Adrenal gland (tissue), 19 donors: ENCODE measurements at places on chromosomes 1 and 21. TPM values are rescaled to one million over a fixed set of nuclear protein-coding genes. Genes with fewer than 3 reads are reported as not detected.

GRCh38 chr1:60697204-60697994 lies 385.0 kb upstream of the NFIA start:
- DNase-seq: no peak
- H3K36me3 ChIP-seq: no peaks in the 10 kb centered on the region
- no peaks in the 10 kb centered on the region for H3K27me3 ChIP-seq
- no peak overlapping the region for H3K4me3 ChIP-seq

The SLC35F3 gene
- total RNA-seq: 0.18 TPM

The TNNI3K gene
- 1.2 TPM for total RNA-seq

GRCh38 chr1:166629946-166630345 lies 209.3 kb upstream of the POGK start:
- no peak for DNase-seq
- H3K4me3 ChIP-seq: no peak overlapping the region
- no peaks in the 10 kb centered on the region for H3K36me3 ChIP-seq
- H3K4me1 ChIP-seq: no peaks in the 10 kb centered on the region

The KRTAP13-3 gene
- total RNA-seq: not detected

The TOMM20 gene
- total RNA-seq: 138 TPM

DNA sequence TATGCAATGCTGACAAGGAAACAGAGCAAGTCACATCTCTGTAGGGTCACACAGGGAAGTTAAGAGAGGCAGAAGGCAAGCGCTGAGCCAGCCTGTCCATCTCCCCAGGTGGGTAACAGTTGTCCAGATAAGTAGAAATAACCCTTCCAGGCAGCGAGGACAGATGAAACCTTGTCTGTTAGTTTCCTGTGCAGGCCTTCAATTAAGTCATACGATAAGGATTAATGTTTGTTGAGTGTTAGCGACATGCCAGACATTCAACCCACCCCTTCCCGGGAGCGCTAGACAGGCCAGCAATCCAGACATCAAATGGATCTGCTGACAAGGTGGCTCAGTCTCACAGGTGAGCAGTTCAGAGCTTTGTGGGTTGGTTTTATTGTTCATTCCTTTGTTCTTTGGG lies 221.5 kb upstream of the FMN2 start:
- DNase-seq: no peak
- H3K4me3 ChIP-seq: no peak overlapping the region
- no peaks in the 10 kb centered on the region for H3K4me1 ChIP-seq
- no peak overlapping the region for H3K27ac ChIP-seq
- no peaks in the 10 kb centered on the region for H3K36me3 ChIP-seq
- no peaks in the 10 kb centered on the region for H3K27me3 ChIP-seq

The MTARC2 gene
- 25.3 TPM for total RNA-seq

DNA sequence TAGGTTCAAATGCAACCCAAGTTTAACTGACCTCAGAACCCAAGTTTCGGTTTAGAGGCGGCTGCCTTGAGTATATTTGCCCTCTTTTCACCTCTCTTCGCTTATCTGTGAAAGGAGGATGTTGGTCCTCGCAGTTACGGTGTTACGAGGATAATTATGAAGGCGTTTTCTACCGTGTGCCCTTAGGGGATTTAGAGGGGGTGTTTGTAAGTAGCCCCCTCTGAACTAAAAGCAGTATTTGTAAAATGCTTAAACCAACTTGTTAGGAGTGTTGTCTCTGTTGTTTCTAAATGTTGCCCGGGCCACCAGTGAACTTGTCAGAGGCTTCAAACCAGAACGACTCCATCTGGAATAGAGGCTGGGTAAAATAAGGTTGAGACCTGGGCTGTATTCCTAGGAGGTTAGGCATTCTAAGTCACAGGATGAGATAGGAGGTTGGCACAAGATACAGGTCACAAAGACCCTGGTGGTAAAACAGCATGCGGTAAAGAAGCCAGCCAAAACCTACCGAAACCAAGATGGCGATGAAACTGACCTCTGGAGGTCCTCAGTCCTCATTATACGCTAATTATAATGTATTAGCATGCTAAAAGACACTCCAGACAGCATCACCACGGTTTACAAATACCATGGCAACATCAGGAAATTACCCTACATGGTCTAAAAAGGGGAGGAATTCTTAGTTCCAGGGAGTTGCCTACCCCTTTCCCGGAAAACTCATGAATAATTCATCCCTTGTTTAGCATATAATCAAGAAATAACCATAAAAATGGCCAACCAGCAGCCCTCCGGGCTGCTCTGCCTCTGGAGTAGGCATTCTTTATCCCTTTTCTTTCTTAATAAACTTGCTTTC lies 1.0 kb upstream of the PSRC1 start:
- H3K27me3 ChIP-seq: no peaks in the 10 kb centered on the region
- peak overlapping the region; percentile 74 for H3K27ac ChIP-seq

GRCh38 chr1:15803380-15803779 lies 4.1 kb downstream of the UQCRHL start:
- peaks cover 15% of the 10 kb centered on the region for H3K4me1 ChIP-seq
- no peak overlapping the region for H3K4me3 ChIP-seq
- H3K27me3 ChIP-seq: no peaks in the 10 kb centered on the region
- H3K36me3 ChIP-seq: no peaks in the 10 kb centered on the region
- no peak overlapping the region for H3K27ac ChIP-seq
- no peak for DNase-seq

The CFAP126 gene
- not detected for total RNA-seq

The ELAPOR1 gene
- 1.7 TPM for total RNA-seq

DNA sequence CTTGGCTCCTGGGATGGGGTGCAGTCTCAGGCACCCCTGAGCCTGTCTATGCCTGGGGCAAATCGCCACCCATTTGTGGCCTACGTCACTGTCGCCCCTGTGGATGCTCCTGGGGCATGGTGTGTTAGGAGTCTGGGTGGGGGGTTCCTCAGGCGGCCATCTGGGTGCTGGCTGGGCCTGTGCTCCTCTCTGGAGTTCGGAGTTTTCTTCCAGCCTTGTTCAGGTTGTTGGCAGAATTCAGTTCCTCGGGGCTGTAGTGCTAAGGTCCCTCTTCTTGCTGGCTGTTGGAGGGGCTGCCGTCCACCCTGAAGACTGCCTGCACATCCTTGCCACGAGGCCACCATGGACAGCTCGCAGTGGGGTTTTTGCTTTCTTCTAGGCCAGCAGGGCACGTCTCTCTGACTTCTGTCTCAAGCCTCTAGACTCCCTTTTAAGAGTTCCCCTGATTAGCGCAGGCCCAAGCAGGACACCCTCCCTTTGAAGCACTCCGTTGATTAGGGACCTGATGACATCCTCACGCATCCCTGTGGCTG lies 86.7 kb upstream of the C1orf174 start:
- H3K4me1 ChIP-seq: no peaks in the 10 kb centered on the region
- H3K4me3 ChIP-seq: no peak overlapping the region
- H3K27ac ChIP-seq: no peak overlapping the region
- H3K36me3 ChIP-seq: no peaks in the 10 kb centered on the region

DNA sequence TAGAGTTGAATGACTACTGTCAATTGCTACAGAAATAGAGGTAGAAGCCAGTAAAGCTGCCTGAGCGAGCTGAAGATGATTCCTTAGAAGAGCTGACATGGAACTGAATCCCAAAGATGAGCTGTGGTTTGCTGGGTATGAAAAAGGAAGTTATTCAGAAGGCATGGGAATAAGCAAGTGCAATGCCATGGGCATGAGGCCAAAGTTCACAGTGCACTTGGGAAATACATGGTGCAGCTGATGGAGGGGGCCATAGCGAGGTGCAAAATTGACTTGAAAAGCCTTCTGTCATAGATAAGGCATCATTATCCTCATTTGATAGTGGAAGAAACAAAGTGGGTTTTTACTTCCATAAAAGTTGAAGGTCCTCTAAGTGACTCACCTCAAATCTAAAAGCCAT lies 88.6 kb downstream of the NEK7 start:
- no peaks in the 10 kb centered on the region for H3K27me3 ChIP-seq
- H3K27ac ChIP-seq: no peak overlapping the region
- no peak for DNase-seq
- no peak overlapping the region for H3K4me3 ChIP-seq

DNA sequence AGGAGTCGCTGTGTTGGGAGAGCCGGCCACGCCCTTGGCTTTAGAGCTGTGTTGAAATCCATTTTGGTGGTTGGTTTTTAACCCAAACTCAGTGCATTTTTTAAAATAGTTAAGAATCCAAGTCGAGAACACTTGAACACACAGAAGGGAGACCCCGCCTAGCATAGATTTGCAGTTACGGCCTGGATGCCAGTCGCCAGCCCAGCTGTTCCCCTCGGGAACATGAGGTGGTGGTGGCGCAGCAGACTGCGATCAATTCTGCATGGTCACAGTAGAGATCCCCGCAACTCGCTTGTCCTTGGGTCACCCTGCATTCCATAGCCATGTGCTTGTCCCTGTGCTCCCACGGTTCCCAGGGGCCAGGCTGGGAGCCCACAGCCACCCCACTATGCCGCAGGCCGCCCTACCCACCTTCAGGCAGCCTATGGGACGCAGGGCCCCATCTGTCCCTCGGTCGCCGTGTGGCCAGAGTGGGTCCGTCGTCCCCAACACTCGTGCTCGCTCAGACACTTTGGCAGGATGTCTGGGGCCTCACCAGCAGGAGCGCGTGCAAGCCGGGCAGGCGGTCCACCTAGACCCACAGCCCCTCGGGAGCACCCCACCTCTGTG lies 4.7 kb downstream of the C1orf35 start:
- no peak overlapping the region for H3K27ac ChIP-seq
- DNase-seq: peak; percentile 55
- peaks cover 45% of the 10 kb centered on the region for H3K36me3 ChIP-seq
- H3K4me1 ChIP-seq: peaks cover 12% of the 10 kb centered on the region
- H3K4me3 ChIP-seq: no peak overlapping the region
- no peaks in the 10 kb centered on the region for H3K27me3 ChIP-seq

The ACTN2 gene
- 0.91 TPM for total RNA-seq

GRCh38 chr1:65149351-65150107 lies 1.5 kb downstream of the AK4 start:
- H3K4me3 ChIP-seq: no peak overlapping the region
- peaks cover 17% of the 10 kb centered on the region for H3K4me1 ChIP-seq
- H3K36me3 ChIP-seq: no peaks in the 10 kb centered on the region

The ST6GALNAC3 gene
- 3.3 TPM for total RNA-seq

GRCh38 chr21:14121719-14122118 lies 89.0 kb downstream of the LIPI start:
- no peak overlapping the region for H3K27ac ChIP-seq
- DNase-seq: no peak
- no peak overlapping the region for H3K4me3 ChIP-seq

The ADAMTS1 gene
- total RNA-seq: 111 TPM

The ZNF281 gene
- 9.7 TPM for total RNA-seq

- no peak overlapping the region for H3K4me3 ChIP-seq
- no peak overlapping the region for H3K27ac ChIP-seq
- peaks cover 13% of the 10 kb centered on the region for H3K27me3 ChIP-seq
Measured at GRCh38 chr1:212970085-212970484, 19.7 kb downstream of the VASH2 start.

DNA sequence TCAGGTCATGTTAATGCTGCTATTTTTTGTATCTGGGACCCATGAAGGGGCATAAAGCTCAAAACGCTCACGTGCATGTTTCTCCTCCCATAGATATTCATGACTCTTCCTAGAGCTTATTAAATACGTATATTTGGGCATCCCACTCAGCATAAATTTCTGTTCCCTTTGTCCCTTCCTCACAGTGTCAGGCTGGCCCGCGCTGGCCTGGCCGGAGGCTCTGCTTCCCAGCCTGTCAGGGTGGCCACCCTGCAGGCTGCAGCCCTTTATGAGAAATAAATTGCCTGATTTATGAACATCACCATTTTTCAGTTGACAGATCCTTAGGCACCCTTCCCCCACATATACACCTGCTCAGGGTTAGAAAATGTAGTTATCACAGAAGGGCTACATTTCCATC lies 44.0 kb upstream of the NTPCR start:
- H3K27ac ChIP-seq: no peak overlapping the region
- H3K4me3 ChIP-seq: no peak overlapping the region
- no peak for DNase-seq
- no peaks in the 10 kb centered on the region for H3K27me3 ChIP-seq

DNA sequence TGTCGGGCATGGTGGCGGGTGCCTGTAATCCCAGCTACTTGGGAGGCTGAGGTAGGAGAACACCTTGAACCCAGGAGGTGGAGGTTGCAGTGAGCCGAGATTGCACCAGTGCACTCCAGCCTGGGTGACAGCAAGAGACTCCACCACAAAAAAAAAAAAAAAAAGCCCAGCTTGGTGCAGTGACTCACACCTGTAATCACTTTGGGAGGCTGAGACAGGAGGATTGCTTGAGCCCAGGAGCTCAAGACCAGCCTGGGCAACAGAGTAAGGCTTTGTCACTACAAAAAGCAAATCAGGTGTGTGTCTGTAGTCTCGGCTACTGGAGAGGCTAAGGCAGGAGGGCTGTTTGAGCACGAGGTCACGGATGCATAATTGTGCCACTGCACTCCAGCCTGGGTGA lies 5.0 kb upstream of the H6PD start:
- peaks cover 11% of the 10 kb centered on the region for H3K4me1 ChIP-seq
- H3K27ac ChIP-seq: no peak overlapping the region
- DNase-seq: no peak
- H3K36me3 ChIP-seq: no peaks in the 10 kb centered on the region
- no peaks in the 10 kb centered on the region for H3K27me3 ChIP-seq

The AGO1 gene
- total RNA-seq: 34.0 TPM

GRCh38 chr1:20555025-20555757 lies 2.8 kb downstream of the FAM43B start:
- H3K27ac ChIP-seq: peak overlapping the region; percentile 72
- no peak overlapping the region for H3K4me3 ChIP-seq
- peak; percentile 81 for DNase-seq
- peaks cover 48% of the 10 kb centered on the region for H3K4me1 ChIP-seq
- H3K36me3 ChIP-seq: no peaks in the 10 kb centered on the region
- H3K27me3 ChIP-seq: no peaks in the 10 kb centered on the region

GRCh38 chr1:183720028-183720427 lies 66.9 kb upstream of the APOBEC4 start:
- no peaks in the 10 kb centered on the region for H3K27me3 ChIP-seq
- H3K27ac ChIP-seq: peak overlapping the region; percentile 67
- peaks cover 11% of the 10 kb centered on the region for H3K4me1 ChIP-seq
- H3K36me3 ChIP-seq: no peaks in the 10 kb centered on the region
- no peak for DNase-seq

DNA sequence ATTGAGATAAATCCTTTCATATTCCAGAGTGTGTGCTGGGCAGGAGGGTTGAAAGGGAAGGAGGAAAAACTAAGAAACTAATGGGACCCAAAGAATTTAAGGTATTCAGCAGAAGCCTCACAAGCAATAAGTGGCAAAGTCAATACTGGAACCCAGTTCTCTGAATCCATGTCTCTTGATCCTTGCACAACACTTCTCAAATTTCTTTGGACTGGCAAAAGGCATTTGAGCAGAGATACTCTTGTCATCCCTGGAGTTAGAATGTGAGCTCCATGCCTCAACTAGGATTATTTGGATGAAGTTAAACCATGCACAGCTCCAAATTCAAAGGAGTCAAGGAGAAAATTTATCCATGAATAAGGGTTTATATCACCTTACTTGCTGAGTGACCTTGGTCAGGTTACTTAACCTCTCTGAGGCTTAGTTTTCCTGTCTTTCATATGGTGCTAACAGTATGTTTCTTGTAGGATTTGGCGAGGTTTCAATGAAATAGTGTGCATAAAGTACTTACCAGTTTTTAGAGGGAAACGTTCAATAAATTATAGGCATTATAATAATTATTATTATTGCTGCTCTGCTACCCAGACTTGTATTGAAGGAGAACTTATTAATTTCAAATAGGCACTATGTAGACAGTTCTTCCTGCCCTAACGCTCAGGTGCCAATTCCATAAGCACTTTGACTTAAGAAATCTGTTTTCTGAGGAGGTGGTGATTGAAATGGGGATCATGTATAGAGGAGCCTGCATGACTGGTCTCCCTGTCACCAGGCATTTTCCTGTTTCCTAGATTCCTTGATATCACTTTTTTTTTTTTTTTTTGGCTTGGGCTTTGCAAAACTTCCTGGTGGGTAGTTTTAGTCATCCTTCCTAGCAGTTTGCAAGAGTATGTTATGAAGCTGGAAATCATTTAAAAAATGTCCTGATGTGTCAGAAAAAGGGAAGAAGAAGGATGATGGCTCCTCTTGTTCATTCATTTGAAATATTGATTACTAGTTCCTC lies 125.0 kb upstream of the JUN start:
- DNase-seq: no peak
- peaks cover 8% of the 10 kb centered on the region for H3K4me1 ChIP-seq
- no peak overlapping the region for H3K27ac ChIP-seq
- no peaks in the 10 kb centered on the region for H3K36me3 ChIP-seq
